ENCODE measurements at places on chromosomes 1 and 21.

DNA sequence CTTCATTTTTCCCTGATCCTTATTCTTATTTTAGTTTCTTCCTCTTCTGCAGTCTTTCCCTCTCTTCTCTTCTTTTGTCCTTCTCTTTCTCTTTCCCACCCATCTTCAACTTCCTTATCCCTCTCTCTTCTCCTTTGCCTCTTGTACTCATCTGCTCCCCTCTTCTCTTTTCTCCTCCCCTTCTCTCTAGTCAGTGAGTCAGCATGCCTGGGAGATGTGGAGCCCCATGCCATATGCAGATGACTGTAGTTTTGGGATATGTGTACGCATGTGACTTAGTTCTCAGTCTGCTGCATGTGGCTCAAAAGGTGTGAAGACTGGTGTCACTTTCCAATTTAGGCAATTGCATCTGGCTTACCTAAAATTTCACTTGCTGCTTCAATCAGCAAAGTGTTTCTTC is 10.4 kb downstream of the DNAJC6 start:
- DNase-seq = peak; percentile 52

DNA sequence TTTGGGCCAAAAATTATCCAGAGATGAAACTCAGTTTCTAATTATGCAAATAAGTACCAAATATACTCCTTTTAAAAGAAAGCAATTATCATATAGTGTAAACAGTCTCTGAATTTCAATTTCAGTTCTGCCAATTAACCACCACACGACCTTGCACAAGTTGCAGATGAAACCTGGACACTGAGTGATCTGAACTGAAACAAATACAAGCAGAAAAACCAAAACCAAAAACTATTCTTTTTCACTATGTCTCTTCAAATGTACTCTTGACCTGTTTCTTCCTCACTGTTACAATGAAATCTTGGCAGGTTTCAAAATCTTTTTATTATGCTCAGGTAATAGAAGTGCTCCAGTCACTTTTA is 79.2 kb downstream of the TYW3 start:
- no peak for DNase-seq

DNA sequence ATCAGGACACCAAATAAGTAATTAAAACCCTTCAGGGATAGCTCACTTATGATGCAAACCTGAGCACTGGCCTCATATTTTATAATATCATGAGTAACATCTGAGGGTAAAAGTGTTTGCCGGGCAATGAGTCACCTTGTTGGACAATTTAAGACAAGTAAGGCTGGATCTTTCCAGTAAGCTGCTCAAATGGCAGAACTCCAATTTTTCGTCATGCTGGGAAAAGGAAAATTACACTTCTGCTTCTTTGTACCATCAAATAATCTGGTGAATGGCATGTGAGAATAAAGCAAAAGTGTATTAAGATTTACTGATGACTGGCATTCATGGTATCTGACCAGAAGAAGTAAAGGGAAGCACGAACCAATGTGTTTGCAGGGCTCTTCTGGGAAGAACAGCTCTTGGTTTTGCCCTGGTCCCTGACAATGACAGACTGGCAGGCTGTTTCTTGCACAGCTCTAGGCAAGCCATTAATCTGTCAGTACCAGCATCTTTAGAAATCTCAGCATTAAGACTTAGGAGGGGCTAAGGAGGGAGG is 392.2 kb downstream of the VAV3 start:
- DNase-seq = no peak

DNA sequence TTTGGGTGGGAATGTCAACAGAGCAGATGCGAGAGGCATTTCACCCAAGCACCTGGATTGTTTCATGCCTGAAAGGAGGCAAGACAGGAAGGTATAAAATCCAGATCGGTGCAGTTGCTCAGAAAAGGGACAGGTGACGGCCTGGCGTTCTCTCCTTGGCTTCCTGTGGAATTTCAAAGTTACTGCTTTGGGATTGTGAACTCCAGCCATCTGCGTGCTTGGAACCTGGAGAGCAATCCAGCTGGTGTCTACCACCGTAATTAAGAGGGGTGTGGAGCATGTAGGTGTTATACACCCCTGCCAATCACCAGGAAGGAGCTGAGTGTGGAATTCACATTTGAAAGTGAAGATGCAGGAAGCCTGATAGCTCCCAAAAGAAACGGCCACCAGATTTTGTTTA is 286.1 kb downstream of the KIF26B start:
- DNase-seq = no peak

- peak; percentile 86 for DNase-seq
These were observed 59.8 kb downstream of the ERG start for GRCh38 chr21:38438462-38438893.

- DNase-seq = no peak
These were observed 7.0 kb upstream of the C1orf146 start for GRCh38 chr1:92210701-92211100.

- no peak for DNase-seq
These were observed 46.8 kb upstream of the WASF2 start for GRCh38 chr1:27536767-27537166.

DNA sequence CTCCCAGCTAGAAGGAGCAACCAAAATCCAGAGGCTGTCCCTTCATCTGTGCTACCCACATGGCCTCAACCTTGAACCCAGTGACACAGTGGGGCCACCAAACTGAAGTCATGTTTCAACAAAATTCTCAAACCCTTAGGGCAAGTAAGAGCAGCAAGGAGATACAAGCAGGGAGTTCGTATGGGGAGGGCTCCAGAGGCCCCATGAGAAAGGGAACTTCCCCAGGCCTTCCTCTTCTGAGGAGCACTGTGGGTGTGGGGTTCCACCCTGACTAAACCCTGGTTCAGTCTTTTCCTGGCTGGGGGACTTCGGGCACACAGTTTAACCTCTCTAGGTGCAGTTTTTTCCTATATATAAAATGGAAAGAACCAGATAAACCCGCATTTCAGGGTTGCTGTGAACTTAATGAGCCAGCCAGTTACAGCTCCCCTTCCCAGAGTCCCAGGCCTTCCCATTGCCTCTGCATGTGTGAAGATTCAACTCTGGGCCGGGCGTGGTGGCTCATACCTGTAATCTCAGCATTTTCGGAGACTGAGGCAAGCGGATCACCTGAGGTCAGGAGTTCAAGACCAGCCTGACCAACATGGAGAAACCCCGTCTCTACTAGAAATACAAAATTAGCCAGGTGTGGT is 8.0 kb upstream of the THEMIS2 start:
- no peak for DNase-seq

GRCh38 chr1:44144962-44145756 is 3.7 kb upstream of the KLF18 start:
- no peak for DNase-seq

DNA sequence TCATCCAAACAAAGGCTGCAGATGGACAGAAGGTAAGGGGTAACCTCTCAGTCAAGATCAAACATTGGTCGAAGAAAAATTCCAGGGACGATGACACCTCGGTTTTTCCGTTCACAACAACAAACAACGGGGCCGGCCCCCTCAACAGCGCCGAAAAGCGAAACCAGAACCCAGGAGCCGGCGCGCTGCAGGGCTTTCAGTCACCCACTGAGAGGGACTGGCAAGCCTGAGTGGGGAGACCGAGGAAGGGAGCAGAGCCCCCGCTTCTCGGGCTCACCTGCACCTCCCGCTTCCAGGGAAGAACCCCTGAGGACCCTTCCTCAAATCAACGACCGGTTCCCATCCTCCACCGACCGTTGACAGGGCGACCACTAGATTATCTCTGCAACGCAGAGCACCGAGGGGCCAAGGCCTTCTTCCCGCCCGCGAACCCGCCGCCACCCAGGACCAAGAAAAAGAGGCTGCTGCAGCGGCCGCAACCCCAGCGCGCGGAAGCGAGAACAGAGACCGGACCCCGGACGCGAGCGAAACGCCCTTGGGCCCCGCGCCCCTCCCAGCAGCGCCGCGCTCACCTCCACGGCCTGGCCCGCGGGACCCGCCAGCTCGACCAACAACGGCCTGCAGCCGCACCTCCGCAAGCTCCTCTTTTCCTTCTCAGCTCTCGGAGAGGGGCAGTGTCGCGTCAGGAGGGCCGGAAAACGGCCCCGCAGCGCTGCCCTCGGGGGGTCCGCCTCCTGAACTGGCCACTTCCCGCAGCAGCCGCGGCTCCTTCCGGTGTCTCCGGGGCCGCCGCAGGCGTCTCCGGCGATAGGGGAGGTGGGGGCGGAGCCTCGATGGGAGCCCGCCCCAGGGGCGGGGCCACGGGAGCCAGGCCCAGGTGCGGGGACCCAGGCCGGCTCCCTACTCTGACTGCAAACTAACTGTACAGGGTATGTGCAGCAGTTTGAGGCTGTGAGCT is at the start of gene USP33:
Gene USP33 (minus strand): TSS at position 782 of the 958 bp plus-strand sequence. CDS start 18,155 bp downstream, outside the sequence.
- DNase-seq = peak; percentile 85

- no peak for DNase-seq
These were observed 22.6 kb upstream of the TRABD2B start for GRCh38 chr1:48019714-48020315.

DNA sequence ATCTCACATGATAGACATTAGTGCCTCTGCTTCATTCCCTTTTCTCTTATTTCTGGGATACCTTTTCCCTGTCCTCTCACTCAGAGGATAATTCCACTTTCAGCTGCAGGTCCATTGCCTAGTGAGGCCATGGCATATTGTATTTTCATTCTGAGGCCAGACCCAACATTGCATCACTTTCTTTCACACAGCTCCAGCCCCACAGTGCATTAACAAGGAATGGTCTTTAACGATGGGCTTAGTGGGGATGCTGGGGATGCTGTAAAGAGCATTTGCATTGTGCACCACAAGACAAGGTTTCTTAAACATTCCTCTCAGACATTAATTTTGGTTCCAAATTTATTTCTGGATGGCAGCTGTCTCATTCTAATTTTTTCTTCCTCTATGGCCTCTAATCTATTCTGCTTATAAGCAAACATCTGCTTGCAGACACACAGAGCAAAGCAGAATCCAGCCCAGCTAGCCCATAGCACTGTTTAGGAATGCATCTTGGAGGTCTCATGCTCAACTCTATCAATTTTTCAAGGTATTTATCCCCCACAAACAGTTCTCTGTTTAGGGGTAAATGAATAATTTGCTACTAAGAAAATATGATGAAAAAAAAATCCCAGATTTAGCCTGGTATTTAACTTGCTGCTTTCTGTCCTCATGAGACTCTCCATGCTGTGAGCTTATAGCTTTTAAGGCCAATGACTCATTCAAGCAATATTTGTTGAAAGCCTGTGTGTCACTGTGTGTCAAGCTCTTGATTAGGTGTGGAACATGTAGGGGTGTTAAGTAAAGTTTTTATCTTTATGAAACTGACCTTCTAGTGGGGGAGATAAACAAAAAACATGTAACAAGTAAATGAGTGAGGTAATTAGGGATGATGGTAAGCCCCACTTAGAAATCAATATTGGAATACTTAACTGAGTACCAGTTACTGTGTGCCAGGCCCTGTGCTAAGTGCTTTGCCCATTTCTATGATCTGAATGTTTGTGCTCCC is 44.5 kb upstream of the CCDC190 start:
- DNase-seq = no peak

DNA sequence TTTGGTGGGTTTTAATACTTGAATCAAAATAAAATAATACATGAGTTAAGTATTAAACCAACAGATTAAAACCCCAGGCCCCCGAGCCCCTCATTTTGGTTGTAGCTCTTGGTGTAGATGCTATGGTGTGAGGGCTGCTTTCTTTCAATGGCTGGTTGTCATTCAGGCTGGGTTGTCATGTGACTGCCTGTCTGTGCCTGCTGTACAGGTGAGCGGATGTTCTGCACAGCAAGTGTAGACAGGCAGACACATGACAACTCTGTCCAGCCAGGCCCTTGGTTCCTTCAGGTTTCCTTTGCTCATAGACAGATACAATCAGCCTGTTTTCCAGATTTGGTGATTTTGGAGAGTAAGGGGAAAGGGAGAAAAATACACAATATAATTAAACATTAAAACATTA is 281.9 kb upstream of the C1orf105 start:
- DNase-seq = no peak

GRCh38 chr1:39167632-39168209 is 36.8 kb upstream of the MACF1 start:
- DNase-seq = peak; percentile 89

DNA sequence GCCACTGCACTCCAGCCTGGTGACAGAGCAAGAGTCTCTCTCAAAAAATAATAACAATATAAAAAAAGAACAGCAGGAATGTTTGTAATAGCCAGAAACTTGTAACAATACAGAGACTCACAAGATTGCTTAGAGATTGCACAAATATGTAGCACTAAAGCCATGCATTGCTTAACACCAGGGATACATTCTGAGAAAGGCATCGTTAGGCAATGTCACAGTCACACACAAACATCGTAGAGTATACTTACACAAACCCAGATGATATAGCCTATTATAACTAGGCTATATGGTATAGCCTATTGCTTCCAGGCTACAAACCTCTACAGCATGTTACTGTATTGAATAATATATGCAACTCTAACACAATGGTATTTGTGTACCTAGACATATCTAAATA is 45.3 kb downstream of the GPATCH2 start:
- DNase-seq = no peak

- no peak for DNase-seq
These were observed 191.0 kb downstream of the HIVEP3 start for GRCh38 chr1:41727749-41728115.

DNA sequence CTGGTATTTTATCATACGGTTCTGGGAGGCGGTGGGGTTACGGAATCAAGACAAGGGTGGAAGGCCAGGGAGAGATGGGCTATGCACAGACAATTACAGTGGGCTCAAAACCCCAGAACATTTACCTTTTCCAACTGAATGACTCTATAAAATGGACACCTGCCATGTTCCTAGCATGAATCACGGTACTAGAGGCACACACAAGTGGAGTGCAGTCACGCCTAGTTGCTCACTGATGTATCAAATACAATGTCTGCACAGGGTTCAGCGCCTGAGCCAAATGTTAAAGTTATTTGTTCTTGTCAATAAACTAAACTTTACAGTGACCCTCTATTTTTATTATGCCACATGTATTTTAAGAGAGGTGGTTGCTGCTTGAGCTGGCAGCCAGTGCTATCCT is 121.4 kb downstream of the ATG4C start:
- DNase-seq = no peak

GRCh38 chr1:45488666-45489377 is 2.1 kb downstream of the TESK2 start:
- no peak for DNase-seq

DNA sequence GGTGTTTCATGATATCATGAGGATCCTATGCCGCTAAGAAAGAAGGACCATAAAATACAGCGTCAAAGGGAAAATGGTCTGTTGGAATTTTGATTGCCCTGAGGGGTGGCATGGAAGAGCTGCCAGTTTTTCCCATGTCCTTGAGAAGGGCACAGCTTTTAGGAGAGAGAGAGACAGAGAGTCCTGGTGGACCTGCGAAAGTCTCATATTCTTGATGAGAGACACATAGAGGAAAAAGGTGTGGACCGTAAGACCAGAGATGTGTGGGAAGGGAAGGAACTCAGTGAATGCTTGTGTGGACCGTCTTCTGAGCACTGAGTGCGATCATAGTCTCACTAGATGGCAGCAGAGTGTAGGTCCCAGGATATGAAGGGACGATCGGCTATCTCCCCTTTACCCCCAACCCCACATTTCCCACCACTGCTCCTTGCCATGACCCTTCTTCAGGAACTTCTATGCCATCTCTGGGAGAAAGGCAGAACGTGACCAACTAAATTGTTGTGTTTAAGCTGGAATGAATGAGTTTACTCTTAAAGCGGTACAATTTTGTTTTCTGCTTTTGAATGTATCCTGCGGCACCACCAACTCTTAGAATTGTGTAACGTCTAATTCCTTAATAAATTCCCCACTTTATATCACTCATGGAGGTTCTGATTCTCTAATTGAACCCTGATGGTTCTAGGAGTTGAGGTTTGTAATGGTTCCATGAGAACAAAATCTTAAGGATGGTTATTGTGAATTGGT is 117.7 kb downstream of the CTH start:
- DNase-seq = peak; percentile 34
